ENCODE measurements at places on chromosomes 11 and 22. TPM values are rescaled to one million over a fixed set of nuclear protein-coding genes. Genes with fewer than 3 reads are reported as not detected.
A peak's percentile ranks its signal among the peaks of the same experiment; 100 is the strongest.

DNA sequence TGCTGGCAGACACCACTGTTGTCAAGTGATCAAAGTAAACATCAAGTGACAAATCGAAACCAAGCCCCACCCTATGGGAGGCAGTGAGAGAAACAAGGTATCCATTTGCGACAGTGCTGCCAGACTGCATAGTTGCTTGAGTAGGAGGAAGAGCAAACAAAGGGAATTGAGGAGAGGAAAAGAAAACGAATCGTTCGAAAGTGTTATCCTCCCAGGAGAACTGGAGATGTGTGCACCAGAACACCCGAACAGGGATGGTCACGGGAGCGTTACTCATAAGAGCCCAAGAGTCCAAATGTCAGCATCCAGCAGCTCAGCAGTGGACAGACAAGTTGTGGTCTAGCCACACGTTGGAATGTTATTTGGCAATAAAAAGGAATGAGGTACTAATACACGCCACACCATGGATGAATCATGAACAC is 58.4 kb upstream of the NUP50 start:
- H3K27me3 ChIP-seq, result peaks cover 88% of the 10 kb centered on the region
- no peak for ATAC-seq
- H3K4me3 ChIP-seq, result no peak overlapping the region
- no peak overlapping the region for H3K27ac ChIP-seq
- no peaks in the 10 kb centered on the region for H3K36me3 ChIP-seq

DNA sequence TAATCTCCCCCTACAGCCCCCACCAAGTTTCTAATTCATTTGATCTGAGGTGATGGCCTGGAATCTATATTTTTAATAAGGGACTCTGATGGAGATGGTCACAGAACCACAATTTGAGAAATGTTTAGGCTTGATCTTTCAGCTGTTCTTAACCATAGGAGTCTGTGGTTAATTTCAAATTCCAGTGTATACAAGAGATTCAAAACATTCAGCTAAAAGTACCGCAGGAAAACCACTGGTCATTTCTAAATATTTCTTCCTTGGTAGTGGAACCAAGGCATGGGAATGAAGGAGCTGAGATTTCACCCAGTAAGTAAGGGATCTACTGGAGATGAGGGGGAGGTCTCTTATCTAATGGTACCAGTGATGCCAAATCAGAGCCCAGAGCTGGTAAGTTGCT is 18.3 kb upstream of the GALNT18 start:
- no peaks in the 10 kb centered on the region for H3K27me3 ChIP-seq
- H3K27ac ChIP-seq, result no peak overlapping the region
- no peaks in the 10 kb centered on the region for H3K36me3 ChIP-seq
- no peak overlapping the region for H3K4me3 ChIP-seq
- no peaks in the 10 kb centered on the region for H3K4me1 ChIP-seq
- ATAC-seq, result no peak

GRCh38 chr11:131917634-131918384 is 547.4 kb downstream of the NTM start:
- H3K27ac ChIP-seq, result no peak overlapping the region
- peaks cover 11% of the 10 kb centered on the region for H3K27me3 ChIP-seq
- no peaks in the 10 kb centered on the region for H3K4me1 ChIP-seq
- H3K36me3 ChIP-seq, result no peaks in the 10 kb centered on the region

Gene SIDT2
- total RNA-seq, result 30.5 TPM

DNA sequence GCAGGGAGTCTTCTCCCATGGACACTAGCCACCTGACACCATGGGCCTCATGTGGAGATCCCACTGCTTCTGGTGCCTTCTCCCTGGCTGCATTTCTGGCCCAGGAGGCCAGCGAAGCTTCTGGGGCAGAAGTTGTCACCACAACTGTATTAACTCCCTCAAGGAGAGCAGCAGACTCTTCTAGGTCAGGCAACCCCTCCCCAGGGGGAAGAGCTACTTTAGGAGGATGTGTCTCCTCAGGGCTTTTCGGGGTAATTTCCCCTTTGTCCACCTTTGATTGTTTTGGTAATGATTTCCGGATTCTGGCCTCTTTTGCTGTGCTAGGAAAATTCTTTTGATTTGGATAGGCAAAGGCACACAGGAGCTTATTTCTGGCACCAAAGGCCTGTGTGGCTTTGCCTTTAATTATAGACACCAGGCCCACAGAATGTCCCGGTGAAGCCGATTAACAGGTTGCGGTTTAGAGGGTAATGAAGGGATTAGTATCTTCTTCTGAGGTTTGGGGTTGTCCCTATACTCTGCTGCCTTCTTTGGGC is 8.9 kb upstream of the UCP2 start:
- no peaks in the 10 kb centered on the region for H3K27me3 ChIP-seq
- H3K36me3 ChIP-seq, result no peaks in the 10 kb centered on the region
- no peaks in the 10 kb centered on the region for H3K4me1 ChIP-seq
- H3K4me3 ChIP-seq, result no peak overlapping the region
- H3K27ac ChIP-seq, result no peak overlapping the region

DNA sequence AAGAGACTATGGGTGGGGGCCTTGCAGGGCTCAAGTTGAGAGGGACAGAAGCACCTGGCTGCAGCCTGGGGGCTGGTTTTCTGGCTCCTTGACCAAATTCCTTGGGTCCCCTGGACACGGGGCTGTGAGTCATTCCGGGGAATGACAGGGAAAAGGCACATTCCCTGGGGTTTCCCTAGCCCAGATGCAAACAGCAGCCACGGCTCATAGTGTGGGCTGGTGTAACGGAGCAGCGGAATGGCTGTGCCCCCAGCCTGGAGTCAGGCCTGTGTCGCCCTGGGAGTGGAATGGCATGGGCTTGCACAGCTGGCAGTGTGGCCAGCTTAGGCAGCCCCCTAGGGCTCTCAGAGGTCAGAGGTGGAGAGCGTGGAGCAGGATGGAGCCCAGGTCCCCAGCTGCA is 77.6 kb upstream of the KCNQ1OT1 start:
- no peaks in the 10 kb centered on the region for H3K36me3 ChIP-seq
- no peak for ATAC-seq
- peak overlapping the region; percentile 86 for H3K27ac ChIP-seq
- H3K27me3 ChIP-seq, result no peaks in the 10 kb centered on the region
- H3K4me1 ChIP-seq, result peaks cover 52% of the 10 kb centered on the region
- no peak overlapping the region for H3K4me3 ChIP-seq

- no peak for ATAC-seq
- H3K4me3 ChIP-seq, result no peak overlapping the region
- H3K27ac ChIP-seq, result no peak overlapping the region
- H3K27me3 ChIP-seq, result peaks cover 27% of the 10 kb centered on the region
These were observed 30.3 kb upstream of the ASPHD2 start for GRCh38 chr22:26398741-26399153.

DNA sequence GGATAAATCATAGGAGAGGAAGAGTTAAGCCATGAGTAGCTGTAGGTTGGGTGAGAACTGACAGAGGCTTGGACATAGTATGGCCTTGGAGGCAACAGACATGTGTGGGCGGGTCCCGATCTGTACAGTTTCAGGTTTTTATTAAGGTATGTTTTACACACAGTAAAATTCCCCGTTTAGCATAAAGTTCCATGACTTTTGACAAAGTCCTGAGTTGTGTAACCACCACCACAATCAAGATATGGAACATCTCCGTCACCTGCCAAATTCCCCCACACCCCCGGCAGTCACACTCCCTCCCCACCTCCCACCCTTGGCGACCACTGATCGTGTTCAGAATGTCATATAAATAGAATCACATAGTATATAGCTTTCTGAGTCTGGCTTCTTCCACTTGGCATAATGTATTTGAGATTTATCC is 68.1 kb downstream of the GRIK4 start:
- H3K36me3 ChIP-seq, result no peaks in the 10 kb centered on the region
- no peak overlapping the region for H3K27ac ChIP-seq
- peaks cover 57% of the 10 kb centered on the region for H3K27me3 ChIP-seq
- no peak for ATAC-seq
- H3K4me1 ChIP-seq, result no peaks in the 10 kb centered on the region
- H3K4me3 ChIP-seq, result no peak overlapping the region

- H3K36me3 ChIP-seq, result no peaks in the 10 kb centered on the region
- no peak overlapping the region for H3K27ac ChIP-seq
- H3K4me1 ChIP-seq, result peaks cover 63% of the 10 kb centered on the region
- ATAC-seq, result no peak
- H3K27me3 ChIP-seq, result no peaks in the 10 kb centered on the region
These were observed 2.2 kb downstream of the ME3 start for GRCh38 chr11:86670181-86670580.

Gene MRGPRE
- not detected for total RNA-seq

Gene ZNF214
- 4.0 TPM for total RNA-seq

DNA sequence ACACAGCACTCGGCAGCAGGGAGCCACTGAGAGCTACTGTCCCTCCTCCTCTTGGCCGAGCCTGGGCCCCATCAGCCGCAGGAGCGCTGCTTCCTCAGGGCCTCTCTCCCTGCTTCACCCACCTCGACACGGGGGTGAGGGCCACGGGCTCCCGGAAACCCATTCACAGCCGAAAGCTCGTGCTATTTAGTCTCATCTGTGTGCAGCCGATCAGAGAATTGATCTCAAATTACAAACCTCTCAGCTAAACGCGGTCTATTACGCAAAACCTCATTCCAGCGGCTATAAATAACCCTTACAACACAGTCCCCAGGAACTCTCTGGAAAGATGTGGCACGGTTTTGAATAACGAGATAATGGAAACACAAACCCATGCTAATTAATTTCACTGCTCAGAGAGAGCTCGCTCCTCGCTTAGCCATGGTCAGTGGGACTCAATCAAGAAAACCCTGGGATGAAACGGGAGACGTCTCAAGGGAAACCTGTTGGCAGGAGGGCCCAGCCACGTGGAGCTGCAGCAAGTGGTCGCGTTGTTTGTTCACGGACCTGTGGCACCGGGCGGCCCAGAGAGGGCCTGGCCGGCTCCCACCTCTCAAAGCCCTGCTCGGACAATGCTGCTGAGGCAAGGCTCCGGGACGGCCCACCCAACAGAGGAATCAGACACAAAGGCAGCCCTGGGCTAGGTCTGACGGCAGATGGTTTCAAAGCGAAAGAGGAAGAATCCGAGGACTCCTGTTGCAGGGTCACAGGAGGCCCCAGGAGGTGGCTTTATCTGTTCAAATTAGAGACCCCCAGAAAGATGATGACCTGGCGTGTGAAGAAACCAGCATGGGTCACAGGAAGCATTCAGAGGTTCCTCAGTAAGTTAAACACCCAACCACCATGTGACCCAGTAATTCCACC is 210.5 kb downstream of the CTTN start:
- peaks cover 14% of the 10 kb centered on the region for H3K27me3 ChIP-seq
- peaks cover 11% of the 10 kb centered on the region for H3K4me1 ChIP-seq
- H3K27ac ChIP-seq, result no peak overlapping the region
- no peak for ATAC-seq
- no peaks in the 10 kb centered on the region for H3K36me3 ChIP-seq
- no peak overlapping the region for H3K4me3 ChIP-seq

DNA sequence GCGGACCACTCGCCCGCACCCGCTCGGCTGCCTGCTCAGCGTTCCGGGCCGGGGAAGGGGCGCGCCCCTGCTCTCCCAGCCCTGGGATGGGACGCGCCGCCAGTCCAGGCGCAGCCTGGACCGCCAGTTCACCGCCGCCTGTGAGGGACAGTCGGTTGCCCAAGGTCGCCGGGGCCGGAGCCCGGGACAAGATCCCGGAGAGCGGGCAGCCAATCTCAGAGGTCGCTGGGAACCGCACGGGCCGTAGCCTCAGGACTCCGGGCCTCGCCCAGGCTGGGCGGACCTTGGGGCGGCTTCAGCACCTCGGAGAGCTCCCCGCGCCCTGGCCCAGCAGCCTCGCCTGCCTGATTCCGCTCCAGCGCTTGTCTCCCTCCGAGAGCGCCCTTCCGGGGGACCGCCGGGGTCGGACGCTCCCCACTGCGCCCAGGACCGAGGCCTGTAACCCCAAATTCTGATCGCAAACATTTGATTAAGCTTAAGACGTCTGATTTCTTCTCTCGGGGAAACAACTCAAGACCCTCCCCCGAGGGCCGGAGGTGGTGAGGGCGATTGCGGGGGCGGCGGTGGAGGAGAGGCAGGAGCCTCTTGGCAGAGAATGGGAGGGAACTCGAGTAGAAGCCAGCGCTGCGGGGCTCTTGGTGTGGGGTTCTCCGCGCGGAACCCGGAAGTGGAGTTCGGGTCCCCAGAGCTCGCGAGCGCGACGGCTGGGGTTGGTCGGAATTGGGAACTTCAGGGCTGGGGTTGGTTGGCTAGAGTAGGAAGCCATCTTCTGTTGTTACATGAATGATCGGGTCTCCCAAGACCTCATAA is 1.1 kb upstream of the CHRM4 start:
- no peak overlapping the region for H3K27ac ChIP-seq
- peaks cover 19% of the 10 kb centered on the region for H3K36me3 ChIP-seq
- peaks cover 57% of the 10 kb centered on the region for H3K27me3 ChIP-seq
- H3K4me1 ChIP-seq, result no peaks in the 10 kb centered on the region
- peak; percentile 92 for ATAC-seq

Gene LUZP2
- total RNA-seq, result not detected

Gene KRTAP5-8
- total RNA-seq, result not detected

DNA sequence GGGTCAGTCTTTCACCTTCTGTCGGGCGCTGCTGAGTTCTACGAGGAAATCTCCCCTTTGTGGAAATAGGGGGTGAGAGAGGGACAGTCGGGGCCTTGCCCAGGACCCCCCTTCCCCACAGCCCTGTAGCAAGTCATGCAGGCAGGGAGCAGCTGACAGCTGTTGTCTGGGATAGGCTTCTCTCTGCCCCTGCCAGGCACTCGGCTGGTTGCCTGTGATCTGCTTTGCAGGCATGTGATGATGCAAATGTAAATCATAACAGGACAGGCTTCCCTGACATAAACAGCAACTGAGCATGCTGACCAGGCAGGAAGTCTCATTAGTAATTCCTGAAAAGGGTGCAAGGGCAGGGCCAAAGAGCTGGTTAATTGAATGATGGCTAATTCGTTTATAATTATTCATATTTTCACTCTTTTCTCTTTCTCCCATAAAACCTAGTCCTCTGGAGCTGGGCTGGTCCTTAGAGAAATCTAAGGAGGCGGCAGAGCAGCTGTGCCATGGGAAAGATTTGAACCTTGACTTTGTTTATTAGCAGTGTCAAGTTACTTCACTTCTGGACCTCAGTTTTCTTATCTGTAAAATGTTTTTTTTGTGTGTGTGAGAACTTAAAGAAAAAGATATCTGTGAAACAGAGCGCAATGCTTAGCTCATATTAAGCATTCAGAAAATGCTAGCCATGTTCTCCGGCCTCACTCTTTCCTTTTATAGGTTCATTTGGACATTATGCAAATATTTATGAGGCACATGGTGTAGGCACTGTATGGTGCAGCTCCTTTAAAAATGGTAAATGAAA is 129.7 kb downstream of the LDLRAD3 start:
- peaks cover 6% of the 10 kb centered on the region for H3K4me1 ChIP-seq
- ATAC-seq, result no peak
- no peaks in the 10 kb centered on the region for H3K27me3 ChIP-seq
- H3K4me3 ChIP-seq, result no peak overlapping the region
- no peaks in the 10 kb centered on the region for H3K36me3 ChIP-seq
- no peak overlapping the region for H3K27ac ChIP-seq

Data from gastroesophageal sphincter (tissue), 4 donors.